Activated T-helper 2 cell treated with anti-CD3 and anti-CD28 coated beads, Interferon-gamma antibody, Interleukin-2, Interleukin-4, amounts not matched to agents 10 μg/mL and 5 μg/mL and 100 μg/mL, durations not matched to agents 14 hours and 24 hours and 36 hours (primary cell): ENCODE measurements at places on chromosomes 5 and 9.

- H3K4me3 ChIP-seq: no peak overlapping the region
- no peaks in the 10 kb centered on the region for H3K36me3 ChIP-seq
- no peak overlapping the region for H3K27ac ChIP-seq
- no peaks in the 10 kb centered on the region for H3K4me1 ChIP-seq
Measured at GRCh38 chr5:107604146-107604910, 66.4 kb downstream of the EFNA5 start.

GRCh38 chr9:131703697-131704096, 36.2 kb downstream of the RAPGEF1 start:
- no peaks in the 10 kb centered on the region for H3K27me3 ChIP-seq
- H3K36me3 ChIP-seq: peaks cover 31% of the 10 kb centered on the region
- H3K27ac ChIP-seq: no peak overlapping the region
- peaks cover 70% of the 10 kb centered on the region for H3K4me1 ChIP-seq
- no peak overlapping the region for H3K4me3 ChIP-seq

DNA sequence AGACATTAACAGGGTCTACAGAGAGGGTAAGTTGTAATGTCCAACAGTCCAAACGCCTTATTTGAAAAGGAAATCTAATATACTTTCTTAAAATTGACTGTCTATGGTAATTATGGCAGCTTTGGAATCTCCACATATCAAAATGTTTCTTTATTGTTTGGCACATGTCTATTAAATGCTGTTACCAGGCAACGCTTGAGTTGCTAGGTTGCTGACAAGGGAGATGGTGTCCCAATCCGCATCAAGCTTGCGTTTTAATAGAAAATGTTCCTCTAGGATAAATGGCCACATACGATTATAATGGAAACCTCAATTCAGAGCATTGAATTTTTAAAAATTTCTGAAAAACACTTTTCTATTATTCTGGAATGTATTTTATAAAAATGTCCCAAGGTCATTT, 9.2 kb downstream of the ANXA1 start:
- no peak for DNase-seq
- H3K27me3 ChIP-seq: no peaks in the 10 kb centered on the region
- H3K36me3 ChIP-seq: peaks cover 78% of the 10 kb centered on the region
- no peak overlapping the region for H3K4me3 ChIP-seq

- no peaks in the 10 kb centered on the region for H3K4me1 ChIP-seq
- H3K27me3 ChIP-seq: no peaks in the 10 kb centered on the region
- no peaks in the 10 kb centered on the region for H3K36me3 ChIP-seq
- no peak overlapping the region for H3K4me3 ChIP-seq
- H3K27ac ChIP-seq: no peak overlapping the region
- no peak for DNase-seq
Measured at GRCh38 chr5:150178262-150178661, 11.6 kb upstream of the SLC6A7 start.

- no peak overlapping the region for H3K27ac ChIP-seq
- H3K4me3 ChIP-seq: no peak overlapping the region
- no peak for DNase-seq
- H3K4me1 ChIP-seq: no peaks in the 10 kb centered on the region
- no peaks in the 10 kb centered on the region for H3K36me3 ChIP-seq
- no peaks in the 10 kb centered on the region for H3K27me3 ChIP-seq
Measured at GRCh38 chr9:1550636-1551035, 464.5 kb upstream of the SMARCA2 start.

- peaks cover 18% of the 10 kb centered on the region for H3K27me3 ChIP-seq
- no peaks in the 10 kb centered on the region for H3K36me3 ChIP-seq
- H3K4me1 ChIP-seq: peaks cover 8% of the 10 kb centered on the region
- H3K27ac ChIP-seq: no peak overlapping the region
- no peak overlapping the region for H3K4me3 ChIP-seq
Measured at GRCh38 chr5:59597690-59598546, 295.6 kb downstream of the PDE4D start.

DNA sequence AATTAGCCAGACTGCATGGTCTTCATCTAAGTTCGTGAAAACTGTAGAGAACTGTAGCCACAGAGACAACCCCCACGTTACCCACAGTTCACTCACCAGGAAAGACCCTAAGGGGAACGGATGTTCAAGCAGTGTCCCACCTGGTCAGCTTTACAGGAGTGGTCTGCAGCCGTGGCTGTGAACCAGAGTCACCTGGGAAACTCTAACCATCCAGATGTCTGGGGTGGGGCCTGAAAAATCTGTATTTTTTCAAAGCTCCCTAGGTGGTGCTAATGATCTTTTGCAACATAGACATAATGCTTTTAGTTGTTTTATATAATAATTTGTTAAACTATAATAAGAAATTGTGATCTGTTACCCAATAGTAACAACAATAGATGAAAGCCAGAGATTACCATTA, 47.7 kb upstream of the ANGPTL2 start:
- no peak for DNase-seq
- no peak overlapping the region for H3K27ac ChIP-seq
- no peak overlapping the region for H3K4me3 ChIP-seq
- no peaks in the 10 kb centered on the region for H3K36me3 ChIP-seq
- peaks cover 13% of the 10 kb centered on the region for H3K27me3 ChIP-seq
